ENCODE measurements at places on chromosomes 6 and 20.
A peak's percentile ranks its signal among the peaks of the same experiment; 100 is the strongest.

DNA sequence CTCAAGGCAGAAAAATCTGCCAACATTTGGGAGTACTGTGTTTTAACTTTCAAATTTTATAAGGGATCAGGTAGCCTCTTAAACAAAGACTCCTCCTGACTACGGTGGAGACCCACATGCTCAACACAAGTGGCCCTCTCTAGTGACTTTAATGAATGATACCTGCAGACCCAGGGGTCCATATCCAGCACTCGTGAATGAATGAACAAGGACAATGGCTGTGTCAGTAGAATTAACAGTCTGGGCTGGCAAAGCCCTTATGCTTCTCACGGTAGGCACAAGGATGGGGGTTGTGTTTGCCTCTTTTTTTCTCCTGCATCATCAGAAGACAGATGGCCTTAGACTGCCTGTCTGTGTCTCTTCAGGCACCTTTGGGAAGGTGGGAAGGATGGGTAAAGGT, 112.6 kb upstream of the TRAF3IP2 start:
- DNase-seq: no peak

- peak; percentile 32 for DNase-seq
Observed at GRCh38 chr20:34643928-34644327, 33.0 kb downstream of the PIGU start.

DNA sequence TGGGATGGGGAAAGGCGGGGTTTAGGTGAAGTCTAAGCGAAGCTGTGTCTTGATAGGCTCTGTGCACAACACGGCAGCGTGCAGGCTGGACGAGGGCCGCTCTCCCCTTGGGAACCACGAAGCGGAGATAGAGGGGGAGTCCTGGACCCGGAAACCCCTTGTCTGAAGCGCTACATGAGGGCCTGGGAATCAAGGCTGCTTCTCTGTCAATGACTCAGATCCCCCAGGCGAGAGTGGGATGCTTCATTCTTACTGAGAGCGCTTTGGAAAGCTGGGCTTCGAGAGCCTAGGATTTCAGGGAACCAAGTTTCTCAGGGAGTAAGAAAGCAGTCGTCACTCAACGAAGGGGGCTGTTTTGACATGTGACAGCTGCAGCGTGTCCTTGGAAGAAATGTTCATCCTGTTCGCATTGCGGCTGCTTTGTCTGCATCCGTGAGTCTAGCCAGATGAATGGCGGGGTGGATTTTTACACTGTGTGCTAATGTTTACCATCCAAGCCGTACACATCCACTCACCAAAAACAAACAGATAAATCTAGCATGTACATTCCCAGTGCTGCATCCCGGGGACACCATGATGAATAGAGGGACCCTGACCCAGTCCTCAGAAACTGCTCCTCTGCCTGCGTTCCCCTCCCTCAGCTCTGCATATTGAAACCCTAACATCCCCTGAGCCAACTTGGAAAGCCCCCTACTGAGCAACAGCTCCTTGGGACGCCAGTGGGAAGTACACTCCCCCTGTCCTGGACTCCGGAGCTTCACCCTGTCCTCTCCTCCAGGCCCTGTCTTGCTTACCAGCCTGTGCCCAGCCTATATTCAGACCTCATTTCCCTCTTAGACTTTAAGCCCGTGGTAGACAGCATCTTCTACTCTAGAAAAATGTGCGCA, 24.5 kb upstream of the RTF2 start:
- peak; percentile 16 for DNase-seq

- DNase-seq: no peak
Observed at GRCh38 chr6:12235341-12235740, 54.8 kb upstream of the EDN1 start.

- no peak for DNase-seq
Observed at GRCh38 chr20:577167-577791, 32.8 kb downstream of the TCF15 start.

- DNase-seq: no peak
Observed at GRCh38 chr6:105816847-105817246, 269.3 kb upstream of the PRDM1 start.

DNA sequence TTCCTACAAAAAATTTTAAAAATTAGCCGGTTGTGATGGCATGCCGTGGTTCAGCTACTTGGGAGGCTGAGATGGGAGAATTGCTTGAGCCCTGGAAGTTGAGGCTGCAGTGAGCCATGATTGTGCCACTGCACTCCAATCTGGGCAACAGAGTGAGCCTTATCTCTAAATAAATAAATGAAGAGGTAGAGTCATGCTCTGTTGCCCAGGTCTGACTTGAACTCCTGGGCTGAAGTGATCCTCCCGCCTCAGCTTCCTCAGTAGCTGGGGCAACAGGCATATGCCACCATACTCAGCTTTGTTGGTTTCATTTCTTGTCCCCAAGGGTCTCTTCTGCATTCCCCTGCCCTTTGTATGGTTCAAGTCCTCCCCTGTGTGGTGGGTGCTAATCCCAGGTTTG, 17.0 kb downstream of the HSPA1B start:
- no peak for DNase-seq

DNA sequence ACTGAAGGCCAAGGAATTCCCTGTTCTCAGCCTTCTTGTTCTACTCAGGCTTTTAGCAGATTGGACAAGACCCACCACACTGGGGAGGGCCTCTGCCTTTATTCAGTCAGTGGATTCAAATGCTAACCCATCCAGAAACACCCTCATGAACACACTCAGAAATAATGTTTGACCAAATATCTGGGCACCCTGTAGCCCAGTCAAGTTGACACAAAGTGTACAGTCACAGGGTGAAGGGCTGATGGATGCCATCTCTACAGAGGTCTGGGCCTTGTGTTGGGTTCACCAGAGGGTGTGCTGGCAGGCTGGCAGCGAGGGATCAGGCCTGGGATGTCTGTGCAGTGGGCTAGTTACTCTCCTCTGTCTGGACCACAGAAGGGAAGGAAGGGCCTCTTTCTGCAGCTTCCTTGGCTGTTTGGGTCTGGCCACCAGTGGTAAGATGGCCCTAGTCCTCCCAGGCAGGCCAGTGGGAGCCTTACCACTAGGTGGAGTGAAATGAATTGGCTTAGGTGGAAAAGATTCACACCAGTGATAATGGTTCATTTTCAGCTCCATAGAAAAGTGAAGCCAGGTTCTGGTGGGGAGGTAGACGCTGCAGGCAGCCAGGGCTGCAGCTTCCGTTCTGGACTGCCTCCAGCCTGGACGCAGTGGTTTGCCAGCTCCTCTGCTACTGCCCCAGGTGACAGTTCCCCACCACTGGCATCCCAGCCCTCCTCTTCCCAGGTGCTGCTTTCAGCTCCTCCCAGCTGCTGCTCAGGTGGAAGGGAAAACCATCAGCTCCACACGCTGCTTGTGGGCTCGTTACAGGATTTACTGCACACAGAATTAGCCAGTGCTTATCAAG, 9.2 kb downstream of the TUBB2A start:
- DNase-seq: no peak
